ENCODE measurements at places on chromosomes 1 and 21.

- DNase-seq, result no peak
Observed at GRCh38 chr1:94110021-94110761, 10.8 kb downstream of the ABCA4 start.

GRCh38 chr1:64019818-64020217 lies 183.6 kb upstream of the UBE2U start:
- DNase-seq, result no peak

GRCh38 chr1:215710036-215710898 lies 143.2 kb downstream of the KCTD3 start:
- DNase-seq, result no peak

DNA sequence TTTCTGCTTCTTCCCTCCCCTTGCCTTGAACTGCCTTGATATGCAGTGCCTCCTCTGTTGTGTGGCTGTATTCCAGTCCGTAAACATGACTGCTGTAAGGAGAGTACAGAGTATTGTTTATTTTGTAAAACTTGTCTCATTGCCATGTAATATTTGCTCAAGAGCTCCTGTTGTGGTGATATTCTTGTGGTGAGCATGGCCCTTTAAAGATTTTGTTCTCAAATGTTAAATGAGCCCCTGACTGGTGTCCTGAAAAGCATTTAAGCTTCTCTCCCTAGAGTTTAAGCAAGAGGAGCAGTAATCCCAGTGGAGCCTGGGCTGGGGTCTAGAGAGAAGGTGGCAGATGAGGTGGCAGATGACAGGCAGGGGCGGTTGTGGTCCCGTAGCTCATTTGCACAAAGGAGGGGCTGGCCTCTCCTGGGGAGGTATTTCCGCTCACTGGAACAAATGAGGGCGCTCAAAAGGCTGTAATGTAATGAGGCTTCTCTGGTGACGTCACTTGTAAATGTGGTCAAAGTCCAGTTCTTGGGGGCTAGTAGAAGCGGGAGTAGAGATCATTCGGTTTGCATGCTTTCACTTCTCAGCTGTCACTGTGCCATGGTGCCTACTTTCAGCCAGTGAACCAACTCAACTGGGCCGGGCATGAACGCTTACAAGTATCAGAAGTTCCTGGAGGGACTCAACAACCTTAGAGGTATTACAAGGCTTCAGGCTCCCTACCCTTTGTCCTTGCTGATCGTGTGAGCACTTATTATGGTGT lies 46.0 kb upstream of the MACF1 start:
- no peak for DNase-seq

Data from stimulated activated CD8-positive, alpha-beta memory T cell treated with anti-CD3 and anti-CD28 coated beads, Interleukin-2, amount 100 ng/mL, for 48 hours (primary cell).